HCT116 (cell line): ENCODE measurements at places on chromosomes 12 and 14.

DNA sequence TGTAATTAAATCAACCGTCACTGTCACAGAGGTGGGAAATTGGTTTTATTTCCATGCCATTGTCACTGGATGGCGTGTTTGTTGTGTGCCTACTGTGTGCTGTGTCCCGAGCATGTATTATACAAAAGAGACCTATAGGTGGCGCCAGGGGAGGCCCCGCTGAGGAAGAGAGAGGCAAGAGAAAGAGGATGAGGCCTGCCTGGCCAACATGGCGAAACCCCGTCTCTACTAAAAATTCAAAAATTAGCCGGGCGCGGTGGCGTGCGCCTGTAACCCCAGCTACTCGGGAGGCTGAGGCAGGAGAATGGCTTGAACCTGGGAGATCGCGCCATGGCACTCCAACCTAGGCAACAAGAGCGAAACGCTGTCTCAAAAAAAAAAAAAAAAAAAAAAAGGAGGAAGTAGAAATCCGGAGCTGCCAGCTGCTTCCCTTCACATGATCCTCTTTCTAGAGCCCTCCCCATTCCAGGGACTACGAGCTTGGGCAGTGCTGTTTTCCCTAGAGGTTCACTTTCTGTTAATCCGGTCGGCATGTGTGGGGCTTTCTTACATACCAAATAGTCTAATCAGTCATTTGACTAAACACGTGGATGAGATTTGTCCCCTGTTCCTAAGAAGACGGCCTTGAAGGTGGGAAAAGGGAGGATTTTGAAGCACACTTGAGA lies 6.4 kb upstream of the CCDC175 start:
- DNase-seq: no peak

- peak; percentile 67 for DNase-seq
These were observed 21.3 kb upstream of the OASL start for GRCh38 chr12:121060149-121061001.

DNA sequence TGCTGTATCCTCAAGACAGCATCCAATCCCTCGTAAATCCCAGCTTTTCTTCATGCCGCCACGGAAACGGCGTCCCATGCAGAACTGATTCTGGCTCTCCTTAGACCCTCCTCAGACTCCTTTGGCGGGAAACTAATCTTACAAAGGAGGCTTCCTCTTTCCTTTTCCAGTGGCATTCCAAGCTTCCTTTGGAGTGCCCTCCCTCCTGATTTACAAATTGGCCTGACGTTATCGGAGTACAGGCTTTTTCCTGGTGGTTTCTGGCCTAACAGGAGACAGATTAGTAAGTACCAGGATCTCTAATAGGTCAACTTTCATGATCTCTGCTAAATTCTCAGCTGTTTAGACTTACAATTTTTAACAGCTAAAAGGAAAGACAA lies 1.3 kb upstream of the ZDHHC17 start:
- DNase-seq: no peak

- no peak for DNase-seq
These were observed 14.8 kb downstream of the IRAK3 start for GRCh38 chr12:66203820-66204219.

GRCh38 chr14:100775351-100775830 lies 48.7 kb downstream of the DLK1 start:
- DNase-seq: no peak

- no peak for DNase-seq
These were observed 115.0 kb upstream of the EVL start for GRCh38 chr14:99950181-99950580.

GRCh38 chr12:76032043-76032981 lies 736 bp upstream of the PHLDA1 start:
- no peak for DNase-seq

GRCh38 chr12:19894050-19894449 lies 454.8 kb downstream of the AEBP2 start:
- no peak for DNase-seq

DNA sequence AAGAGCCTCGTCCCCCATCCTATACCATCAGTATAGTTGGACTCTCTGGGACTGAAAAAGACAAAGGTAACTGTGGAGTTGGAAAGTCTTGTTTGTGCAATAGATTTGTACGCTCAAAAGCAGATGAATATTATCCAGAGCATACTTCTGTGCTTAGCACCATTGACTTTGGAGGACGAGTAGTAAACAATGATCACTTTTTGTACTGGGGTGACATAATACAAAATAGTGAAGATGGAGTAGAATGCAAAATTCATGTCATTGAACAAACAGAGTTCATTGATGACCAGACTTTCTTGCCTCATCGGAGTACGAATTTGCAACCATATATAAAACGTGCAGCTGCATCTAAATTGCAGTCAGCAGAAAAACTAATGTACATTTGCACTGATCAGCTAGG lies 13.6 kb downstream of the ARHGAP5 start:
- no peak for DNase-seq

- DNase-seq: no peak
These were observed 2.0 kb upstream of the MYH6 start for GRCh38 chr14:23409966-23410635.

DNA sequence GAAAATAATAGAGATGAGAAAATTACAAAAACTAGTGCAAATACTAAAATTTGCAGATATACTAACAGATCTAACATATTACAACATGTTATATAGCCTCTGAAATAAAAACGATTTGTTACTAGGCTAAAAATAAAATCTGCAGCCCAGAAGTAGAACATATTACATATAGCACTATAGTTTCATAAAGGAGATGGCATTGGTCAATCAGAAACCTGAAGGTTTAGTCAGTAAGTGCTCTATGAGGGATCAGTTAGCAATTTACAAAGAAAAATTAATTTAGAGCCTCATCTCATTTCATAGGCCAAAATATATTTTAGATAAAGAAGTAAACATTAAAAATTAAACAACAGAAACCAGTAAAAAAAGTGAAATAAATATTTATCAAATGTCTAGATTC lies 41.0 kb downstream of the IFNG-AS1 start:
- DNase-seq: no peak

- no peak for DNase-seq
These were observed 166.6 kb upstream of the CCDC198 start for GRCh38 chr14:57660208-57660607.
